ENCODE measurements at places on chromosomes 7 and 10.

GRCh38 chr10:44961931-44962750, 2.5 kb downstream of the RASSF4 start:
- DNase-seq: no peak

DNA sequence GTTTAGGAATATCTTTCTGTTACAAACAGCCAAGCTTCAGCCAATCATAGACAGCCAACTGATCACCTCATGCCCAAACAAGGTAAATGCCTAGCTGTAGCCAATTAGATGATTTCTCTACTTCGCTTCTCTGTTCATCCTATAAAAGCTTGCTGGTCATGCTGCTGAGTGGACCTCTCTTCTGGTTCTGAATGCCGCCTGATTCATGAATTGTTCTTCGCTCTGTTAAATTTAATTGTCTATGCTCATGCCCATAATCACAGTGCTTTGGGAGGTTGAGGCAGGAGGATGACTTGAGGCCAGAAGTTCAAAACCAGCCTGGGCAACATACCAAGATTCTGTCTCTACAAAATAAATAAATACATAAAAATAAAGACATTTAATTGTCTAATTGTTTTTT, 698.1 kb upstream of the NRP1 start:
- no peak for DNase-seq

GRCh38 chr7:94445696-94446194, 51.0 kb downstream of the COL1A2 start:
- no peak for DNase-seq

GRCh38 chr10:49608166-49609005, 1.7 kb upstream of the SLC18A3 start:
- no peak for DNase-seq

- no peak for DNase-seq
Measured at GRCh38 chr10:52434734-52435133, 120.7 kb downstream of the DKK1 start.

GRCh38 chr7:91875851-91876250, 4.7 kb downstream of the MTERF1 start:
- no peak for DNase-seq

DNA sequence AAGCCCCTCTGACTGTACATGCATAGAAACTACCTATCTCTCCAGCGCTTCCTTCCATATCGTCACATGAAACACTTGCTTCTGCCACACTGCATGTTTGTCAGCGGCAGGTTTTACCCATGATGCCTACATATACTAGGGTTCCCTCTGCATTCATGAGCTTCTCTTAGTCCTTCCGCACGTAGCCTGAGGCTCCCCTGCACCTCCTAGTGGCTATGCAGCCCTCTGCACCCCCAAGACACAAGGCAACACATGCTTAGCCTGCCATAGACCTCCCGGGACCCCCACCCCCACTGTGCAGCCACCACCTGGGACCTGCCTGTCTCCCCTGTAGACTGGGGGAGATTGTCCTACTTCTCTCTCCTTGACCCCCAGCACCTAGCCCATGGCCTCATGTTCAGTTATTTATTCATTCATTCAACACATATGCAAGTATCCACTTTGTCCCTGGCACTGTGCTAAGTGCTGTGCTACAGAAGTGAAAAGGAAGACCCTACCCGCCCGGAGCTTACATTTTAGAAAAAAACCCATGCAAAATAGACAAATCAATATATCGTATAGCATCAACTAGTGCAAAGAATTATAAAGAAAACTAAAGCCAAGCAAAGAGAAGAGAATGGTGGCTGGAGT, 23.5 kb downstream of the TMEM273 start:
- DNase-seq: no peak

- DNase-seq: no peak
Measured at GRCh38 chr7:149409895-149410294, 51.0 kb downstream of the ZNF777 start.

GRCh38 chr10:49139846-49140195, 6.0 kb upstream of the FAM170B start:
- no peak for DNase-seq

DNA sequence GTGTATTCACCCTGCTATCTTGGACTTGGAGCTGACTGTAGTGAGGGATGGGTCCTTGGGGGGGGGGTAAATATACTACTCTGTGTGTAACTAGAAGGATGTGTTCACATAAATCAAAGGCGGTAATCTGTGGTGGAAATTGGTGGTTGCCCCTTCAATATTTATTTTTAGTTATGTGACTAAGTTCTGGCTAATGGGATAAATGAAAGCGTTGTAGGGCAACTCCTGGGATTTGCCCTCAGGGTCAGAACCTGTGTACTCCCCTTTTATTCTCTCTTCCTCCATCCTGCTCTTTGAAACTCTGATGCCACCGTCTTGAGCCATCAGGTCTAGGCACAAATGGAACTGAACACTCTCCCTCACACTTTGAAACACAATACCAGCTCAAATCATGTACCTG, 24.3 kb upstream of the ST7 start:
- DNase-seq: no peak

DNA sequence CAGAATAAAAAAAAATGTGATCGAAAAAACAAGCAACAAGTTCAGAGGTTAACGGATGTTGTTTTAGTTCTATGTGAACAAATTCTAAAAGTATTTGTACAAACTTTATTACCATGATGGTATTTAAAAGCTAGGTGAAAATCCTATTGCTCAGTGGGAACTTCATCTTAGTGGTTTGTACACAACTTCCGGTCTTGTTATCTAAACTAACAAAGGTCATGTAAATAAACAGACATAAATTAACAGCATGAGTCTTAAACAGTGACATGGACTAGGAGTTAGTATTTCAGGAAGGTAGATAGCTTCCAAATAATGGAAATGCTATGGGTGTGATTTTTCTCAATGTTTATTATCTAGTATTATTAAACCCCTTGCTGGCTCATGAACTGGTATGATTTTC, 83.8 kb downstream of the SPAG6 start:
- peak; percentile 46 for DNase-seq

DNA sequence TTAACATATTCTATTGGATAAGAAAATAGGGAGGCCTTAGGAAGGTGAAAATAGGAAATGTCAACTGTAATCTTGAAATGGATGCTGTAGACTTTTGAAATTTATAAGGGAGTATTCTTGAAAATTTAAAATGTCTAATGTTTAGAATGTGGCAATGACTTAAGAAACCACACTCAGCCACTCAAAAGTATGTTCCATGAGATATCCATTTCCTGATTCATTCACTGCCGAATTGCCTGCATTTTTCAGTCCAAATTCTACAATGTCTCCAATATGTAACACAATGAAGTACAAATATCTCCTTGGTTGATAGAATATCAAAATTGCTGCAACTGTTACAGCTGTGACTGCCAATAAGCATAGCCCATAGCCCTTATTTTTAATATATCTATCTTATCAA, 25.9 kb downstream of the PRKG1 start:
- no peak for DNase-seq

DNA sequence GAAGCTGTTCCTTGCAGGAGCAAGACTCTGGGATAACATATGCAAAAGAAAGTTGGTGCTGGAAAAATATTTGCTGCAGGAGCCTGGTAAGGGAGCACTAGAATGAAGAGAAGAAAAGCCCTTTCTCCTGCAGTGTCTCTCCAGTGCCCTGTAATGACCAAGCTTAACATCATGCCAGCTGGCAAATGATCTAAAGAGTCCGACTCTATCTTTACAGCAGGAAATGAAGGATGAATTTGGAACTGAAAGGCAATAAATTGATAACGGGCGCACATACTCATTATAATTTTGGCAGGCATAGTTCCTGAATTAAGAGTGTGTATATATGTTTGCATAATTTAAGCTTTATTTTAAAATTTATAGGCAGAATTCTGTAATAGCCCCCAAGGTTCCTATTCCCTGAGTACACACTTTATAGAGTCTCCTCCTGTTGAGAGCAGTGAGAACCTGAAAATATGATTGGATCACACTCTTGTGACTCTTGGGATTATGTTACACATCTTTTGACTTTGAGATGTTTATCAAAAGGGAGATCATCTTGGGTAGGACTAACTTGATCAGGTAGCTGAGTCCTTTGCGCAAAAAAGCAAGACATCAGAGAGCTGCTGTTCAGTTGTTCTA, 299.0 kb upstream of the MBL2 start:
- no peak for DNase-seq

DNA sequence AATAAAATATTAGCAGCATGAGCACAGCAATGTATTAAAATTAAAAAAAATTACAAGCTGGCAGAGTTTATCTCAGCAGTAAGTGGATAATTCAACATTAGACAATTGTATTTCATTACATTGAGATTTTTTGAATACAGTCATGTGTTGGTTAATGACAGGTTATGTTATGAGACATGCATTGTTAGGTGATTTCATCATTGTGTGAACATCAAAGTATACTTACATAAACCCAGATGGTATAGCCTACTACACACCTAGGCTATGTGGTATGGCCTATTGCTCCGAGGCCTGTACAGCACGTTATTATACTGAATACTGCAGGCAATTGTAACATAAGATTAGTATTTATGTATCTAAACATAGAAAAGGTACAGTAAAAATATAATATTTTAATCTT, 29.7 kb downstream of the CCDC6 start:
- DNase-seq: no peak

GRCh38 chr7:92904244-92905131, 68.1 kb upstream of the CDK6 start:
- DNase-seq: peak; percentile 87

- no peak for DNase-seq
Measured at GRCh38 chr7:84665339-84665738, 470.8 kb upstream of the SEMA3A start.

- DNase-seq: no peak
Measured at GRCh38 chr7:11636274-11636673, 195.7 kb downstream of the THSD7A start.

DNA sequence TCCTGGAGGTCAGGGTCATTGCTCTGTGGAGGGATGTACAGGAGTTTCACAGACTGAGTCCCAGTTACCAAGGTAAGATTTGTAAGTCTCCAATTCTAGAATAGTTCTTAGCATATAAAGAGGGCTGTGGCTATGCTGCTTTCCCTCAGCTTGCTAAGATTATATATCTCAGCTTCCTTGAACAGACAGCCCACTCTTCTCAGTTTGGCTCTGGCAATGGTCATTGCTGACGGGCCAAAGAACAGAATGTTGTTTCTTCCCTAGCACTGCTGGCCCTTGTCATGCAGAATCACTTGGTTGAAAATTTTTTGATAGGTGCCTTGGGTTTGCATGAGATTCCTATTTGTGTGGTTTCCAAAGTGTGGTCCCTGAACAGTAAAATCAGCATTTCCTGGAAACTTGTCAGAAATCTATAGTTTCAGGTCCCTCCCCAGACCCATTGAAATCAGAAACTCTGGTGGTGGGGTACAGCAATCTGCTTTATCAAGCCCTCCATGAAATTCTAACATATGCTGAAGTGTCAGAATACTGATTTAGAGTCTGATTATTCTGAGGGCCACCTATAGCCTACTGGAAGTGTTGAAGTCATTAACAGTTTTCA, 38.2 kb downstream of the NRBF2 start:
- no peak for DNase-seq

DNA sequence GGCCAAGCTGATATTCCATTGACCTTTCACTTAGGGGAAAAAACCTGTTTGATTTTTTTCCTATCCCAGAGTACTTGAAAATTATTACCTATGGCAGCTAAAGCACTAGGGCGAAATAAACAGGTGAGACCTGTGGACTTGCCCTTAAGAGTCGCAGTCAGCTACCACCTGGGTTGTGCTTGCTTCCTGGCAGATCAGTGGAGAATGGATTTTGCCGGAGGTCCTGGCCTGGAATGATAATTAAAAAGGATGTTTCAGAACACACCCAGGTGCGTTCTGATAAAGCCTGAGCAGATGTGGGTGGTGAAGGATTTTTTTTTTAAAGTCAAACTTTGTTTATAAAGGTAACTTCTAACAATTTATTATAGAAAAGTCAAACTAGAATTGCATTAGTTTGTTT, 59.1 kb downstream of the AUTS2 start:
- DNase-seq: no peak

GRCh38 chr10:123274306-123275135, 120.3 kb downstream of the BUB3 start:
- no peak for DNase-seq

- no peak for DNase-seq
Measured at GRCh38 chr10:102779680-102780526, 36.2 kb downstream of the WBP1L start.

- no peak for DNase-seq
Measured at GRCh38 chr10:103501186-103501585, 7.7 kb downstream of the NEURL1 start.

DNA sequence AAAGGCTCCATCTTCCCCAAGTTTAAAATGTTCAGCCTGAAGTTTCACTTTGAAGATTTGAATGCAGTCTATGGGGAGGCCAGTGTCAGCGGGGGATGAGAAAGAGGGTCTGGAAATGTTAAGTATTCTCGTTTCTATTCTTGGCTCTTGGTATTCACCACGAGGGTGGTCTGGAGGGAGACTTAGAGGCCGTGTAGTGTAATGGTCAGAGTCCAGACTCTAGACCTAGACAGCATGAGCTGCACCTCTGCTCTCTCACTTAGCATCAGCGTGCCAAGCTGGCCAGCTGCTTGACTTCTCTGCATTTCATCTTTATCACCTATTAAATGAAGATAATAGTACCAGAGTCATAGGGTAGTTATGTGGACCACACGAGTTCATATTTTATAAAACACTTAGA, 57.9 kb downstream of the MKX start:
- no peak for DNase-seq

DNA sequence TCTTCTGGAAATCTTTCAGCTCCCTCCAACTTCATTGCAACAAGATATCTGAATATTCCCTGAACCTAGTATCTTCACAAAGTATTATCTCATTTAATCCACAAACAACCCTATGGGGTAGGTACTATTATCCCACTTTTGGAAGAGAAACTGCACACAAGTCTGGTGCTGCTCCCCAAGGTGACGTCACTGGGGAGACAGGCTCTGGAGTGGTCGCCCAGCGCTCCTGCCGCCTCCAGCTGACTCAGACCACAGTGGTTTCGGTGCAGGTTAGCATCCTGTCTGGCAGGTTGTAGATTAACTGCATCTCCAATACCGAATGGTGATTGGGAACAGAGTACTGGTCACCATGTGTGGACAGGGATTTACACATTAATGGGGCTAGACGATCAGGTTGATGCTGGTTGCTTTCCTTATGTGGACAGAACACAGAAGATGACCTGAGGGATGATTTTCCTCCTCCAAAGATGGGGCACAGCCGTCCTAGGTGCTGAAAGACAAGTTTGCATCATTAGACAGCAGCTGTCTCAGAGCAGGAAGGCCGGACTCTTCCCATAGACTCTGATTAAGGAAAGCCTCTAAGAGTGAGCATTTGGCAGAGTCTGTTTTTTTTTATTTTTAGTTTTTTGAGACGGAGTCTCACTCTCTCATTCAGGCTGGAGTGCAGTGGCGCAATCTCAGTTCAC, 128.6 kb downstream of the TRRAP start:
- no peak for DNase-seq

- DNase-seq: peak; percentile 91
Measured at GRCh38 chr10:91923371-91924211, at the start of gene BTAF1. Gene BTAF1 (plus strand): TSS chr10:91923770. CDS start chr10:91924077, 307 bp downstream.
